ENCODE measurements at places on chromosomes 7 and 10.

GRCh38 chr7:24727154-24728120 lies 29.8 kb downstream of the GSDME start:
- DNase-seq = no peak

DNA sequence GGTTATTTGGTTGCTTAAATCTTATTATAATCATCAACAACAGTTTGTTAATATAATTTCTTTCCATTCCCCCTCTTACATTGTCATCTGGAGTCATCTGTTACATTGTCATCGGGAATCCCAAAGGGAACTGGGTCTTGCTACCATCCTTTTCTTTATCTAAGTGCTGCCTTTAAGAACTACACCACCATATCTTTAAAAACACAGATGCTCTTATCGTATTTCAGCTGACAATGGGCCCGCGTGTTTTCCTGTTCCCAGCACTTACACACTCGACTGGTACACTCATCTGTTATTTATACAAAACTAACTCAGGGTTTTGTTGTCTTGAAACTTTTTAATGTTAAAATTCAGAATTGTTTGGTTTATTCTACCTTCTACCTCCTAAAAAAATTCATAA lies 256.2 kb upstream of the MGMT start:
- no peak for DNase-seq

DNA sequence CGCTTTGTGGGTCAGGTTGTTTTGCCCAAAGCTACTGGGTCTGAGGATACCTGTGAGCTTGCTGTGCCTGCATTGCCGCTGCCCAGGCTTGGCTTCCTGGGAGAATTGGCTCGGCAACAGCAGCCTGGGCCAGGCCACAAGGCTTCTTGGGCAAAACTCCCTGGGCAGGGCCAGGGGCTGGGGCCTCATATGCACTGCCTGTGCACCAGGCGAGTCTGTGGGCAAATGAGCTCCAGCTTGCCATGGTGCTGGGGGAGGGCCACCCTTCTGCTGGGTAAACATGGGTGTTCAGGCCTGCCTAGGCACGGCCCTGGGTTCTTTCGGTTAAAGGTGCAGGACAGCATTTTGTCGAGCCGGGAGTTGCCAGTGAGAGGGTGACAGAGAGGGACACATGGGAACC lies 19.4 kb downstream of the ZMIZ1 start:
- DNase-seq = no peak

DNA sequence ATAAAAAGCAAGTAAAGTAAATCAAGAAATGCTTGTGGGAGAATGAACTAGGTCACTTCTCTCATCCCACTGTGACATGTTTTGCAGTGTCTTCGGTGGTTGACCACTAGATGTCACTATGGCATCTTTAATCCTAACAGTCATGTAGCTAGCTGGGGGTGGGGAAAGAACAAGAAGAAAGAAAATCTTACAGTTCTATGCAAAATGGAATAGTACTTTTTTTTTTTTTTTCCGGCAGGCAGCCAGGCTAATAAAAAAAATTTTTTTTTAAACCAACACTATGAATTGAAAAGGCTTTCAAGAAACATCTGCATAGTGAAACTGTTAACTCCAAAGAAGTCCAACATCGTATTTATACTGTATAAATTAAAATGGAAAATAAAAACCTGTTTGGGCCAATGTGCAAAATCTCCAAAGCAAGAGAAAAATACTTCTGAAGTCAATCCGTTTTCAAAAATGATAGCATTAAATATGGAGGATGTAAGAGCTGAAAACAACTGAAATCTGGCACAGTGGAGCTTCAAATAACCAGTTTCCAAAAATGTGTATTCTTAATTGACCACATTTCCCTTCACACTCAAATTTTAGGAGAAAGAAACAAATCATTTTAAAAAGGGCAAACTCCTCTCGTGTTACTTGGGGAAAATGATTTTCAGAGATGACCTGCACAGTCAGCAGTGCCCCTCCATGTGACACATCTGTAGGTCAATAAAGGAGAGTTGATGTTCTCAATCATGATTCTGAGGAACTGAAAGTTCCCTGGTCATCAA lies 38.5 kb downstream of the CDK1 start:
- DNase-seq = no peak

- no peak for DNase-seq
These were observed 6.8 kb upstream of the MSRB2 start for GRCh38 chr10:23088609-23089008.

DNA sequence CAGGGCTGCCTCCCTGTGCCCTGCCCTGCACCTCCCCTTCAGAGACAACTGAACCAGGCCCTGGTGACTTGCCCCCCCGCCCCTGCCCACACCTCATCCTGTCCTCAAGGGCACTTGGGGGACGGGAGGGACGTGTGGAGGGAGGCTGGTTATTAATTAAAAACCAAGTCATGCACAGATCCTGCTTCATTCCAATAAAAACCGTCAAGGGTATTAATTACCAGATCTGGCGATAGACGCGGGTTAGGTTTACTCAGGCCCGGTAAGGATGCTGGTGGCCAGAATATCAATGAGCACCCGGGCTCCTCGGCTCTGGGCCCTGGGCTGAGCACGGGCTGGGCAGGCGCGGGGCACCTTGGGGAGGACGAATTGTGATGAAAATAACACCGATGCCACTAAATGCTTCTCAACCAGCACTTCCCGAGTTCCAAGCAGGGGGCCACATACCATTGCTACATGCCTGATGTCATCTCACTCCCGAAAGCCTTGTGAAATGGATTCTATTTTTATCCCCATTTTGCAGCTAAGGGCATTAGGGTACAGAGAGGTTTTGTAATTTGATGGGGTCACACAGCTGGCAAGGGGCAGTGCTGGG lies 24.5 kb upstream of the GTF2IRD1 start:
- DNase-seq = no peak

- no peak for DNase-seq
These were observed 78.0 kb downstream of the WDR11 start for GRCh38 chr10:120929166-120929565.

DNA sequence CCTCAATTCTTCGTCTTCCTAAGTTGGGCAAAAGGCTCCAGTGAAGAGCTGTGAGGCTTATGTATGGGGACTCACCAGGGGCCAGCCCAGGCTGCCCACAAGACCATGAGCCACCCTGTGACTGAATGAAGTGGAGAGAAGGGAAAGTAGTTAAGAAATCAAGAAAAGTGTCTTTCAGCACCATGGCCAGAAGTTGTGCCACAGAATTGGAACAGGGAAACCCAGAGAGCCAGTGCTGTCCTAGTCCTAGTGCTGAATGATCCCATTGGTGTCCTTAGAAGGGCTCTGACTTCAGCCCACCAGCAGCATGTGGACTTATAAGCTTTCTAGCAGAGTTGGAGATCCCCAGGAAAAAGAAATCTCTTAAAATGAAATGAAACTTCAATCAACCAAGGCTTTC lies 37.0 kb upstream of the CCSER2 start:
- no peak for DNase-seq

- no peak for DNase-seq
These were observed 14.2 kb downstream of the ENTPD7 start for GRCh38 chr10:99673492-99673891.

DNA sequence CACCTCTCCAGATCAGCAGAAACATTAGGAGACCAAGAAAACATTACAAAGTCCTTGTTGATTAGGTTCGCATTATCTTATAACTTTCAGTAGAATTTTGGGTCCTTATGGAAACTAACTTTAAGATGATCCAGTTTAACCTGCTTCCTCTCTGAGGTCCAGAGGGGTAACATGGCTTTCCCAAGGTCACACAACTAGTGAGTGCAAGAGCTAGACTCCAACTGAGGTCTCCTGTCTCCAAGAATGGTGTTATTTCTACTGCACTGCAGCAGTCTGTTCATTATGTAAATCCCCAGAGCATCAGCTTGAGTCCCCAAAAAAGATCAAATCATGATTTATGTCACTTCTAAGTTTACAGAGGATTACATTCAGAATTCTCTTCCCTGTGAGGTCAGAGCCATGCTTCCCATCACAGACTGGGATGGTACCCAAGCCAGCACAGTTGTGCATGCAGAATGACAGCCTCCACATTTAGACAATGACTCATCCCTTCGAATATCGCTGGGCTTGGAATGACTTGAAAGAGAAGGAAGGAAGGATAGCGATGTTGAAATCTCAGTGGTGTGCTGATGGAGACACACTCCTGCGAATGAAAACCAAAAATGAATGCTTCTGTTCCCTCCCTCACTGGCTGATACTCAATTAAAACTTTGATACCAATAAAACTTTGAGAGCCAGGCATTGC lies 163.1 kb upstream of the PLXNA4 start:
- DNase-seq = no peak

DNA sequence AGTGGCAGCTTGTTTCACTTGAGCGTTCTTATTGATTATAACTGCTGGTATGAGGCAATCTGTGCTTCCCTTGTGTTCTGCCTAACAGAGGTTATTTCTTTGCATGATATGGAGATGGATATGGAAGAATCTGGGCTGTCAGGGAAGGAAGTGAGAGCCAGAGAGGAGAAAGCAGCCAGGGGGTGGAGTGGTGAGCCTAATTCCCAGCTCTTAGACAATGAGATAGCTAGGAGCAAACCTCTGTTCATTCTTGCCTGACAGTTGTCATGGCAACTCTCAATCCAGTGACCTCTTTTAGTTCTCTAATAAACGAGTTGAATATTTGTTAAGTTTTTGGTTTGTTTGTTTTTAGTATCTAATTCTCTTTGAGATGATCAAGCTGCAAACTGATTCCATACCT lies 214.3 kb downstream of the NRG3 start:
- no peak for DNase-seq

GRCh38 chr7:156892081-156892800 lies 742 bp downstream of the LMBR1 start:
- peak; percentile 38 for DNase-seq

GRCh38 chr7:86006909-86007308 lies 636.8 kb upstream of the GRM3 start:
- DNase-seq = no peak

GRCh38 chr7:151888079-151889067 lies 11.5 kb upstream of the PRKAG2 start:
- no peak for DNase-seq

DNA sequence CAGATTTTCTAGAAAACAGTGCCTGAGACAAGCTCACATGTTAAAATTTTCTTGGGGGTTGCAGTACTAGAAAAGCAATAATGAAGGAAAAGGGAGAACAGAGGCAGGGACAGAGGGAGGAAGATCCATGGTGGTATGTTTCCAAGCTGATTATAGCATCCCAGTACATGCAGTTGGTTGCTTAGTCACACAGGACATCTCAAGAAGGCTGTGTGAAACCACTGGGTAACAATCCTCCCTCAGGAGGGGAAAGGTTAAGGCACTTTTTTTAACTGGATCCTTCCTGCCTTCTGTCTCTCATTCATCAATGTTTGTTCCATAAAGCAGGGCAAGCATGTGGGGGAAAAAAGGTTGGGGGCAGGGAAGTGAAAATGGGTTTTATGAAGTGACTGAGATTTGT lies 6.1 kb upstream of the IMMP2L start:
- DNase-seq = no peak

DNA sequence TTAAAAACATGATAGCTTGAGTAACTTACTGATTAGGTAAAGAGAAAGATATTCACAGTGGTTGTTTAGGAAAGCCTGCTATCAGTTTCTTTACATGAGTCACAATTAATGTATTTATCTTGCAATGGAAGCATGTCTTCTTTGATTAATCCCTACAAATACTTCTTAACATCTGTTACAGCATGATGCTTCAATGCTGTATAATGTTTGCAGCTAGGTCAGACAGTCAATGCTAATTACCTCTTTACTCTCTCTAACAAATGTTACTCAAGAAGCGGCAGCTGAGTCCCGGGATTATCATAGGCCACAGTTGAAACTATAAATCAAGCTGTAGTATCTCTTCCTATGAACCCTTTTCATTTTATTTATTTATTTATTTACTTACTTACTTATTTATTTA lies 33.2 kb downstream of the ACBD5 start:
- DNase-seq = no peak

DNA sequence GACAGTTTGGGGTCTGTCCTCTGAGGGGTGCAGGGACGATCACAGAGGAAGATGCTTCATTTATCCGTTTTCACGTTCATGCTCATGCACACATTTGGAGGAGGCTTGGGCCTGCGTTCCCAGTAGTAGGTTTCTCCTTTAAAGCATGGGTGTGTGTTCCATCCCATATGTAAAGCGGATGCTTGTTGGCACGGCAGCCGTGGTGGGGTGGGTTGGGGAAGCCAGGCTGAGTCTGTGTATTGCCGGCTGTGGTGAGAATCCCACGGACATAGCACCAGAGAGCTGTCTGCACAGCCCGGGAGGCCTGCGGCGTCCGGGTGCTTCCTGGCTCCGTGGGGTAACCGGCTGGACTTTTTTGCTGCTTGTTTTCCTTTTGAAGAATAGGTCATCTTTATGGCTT lies 440 bp downstream of the JAKMIP3 start:
- DNase-seq = no peak

- DNase-seq = no peak
These were observed 49.6 kb downstream of the ABCB5 start for GRCh38 chr7:20665096-20665495.

- DNase-seq = no peak
These were observed 69.1 kb upstream of the PDSS1 start for GRCh38 chr10:26628395-26628794.

DNA sequence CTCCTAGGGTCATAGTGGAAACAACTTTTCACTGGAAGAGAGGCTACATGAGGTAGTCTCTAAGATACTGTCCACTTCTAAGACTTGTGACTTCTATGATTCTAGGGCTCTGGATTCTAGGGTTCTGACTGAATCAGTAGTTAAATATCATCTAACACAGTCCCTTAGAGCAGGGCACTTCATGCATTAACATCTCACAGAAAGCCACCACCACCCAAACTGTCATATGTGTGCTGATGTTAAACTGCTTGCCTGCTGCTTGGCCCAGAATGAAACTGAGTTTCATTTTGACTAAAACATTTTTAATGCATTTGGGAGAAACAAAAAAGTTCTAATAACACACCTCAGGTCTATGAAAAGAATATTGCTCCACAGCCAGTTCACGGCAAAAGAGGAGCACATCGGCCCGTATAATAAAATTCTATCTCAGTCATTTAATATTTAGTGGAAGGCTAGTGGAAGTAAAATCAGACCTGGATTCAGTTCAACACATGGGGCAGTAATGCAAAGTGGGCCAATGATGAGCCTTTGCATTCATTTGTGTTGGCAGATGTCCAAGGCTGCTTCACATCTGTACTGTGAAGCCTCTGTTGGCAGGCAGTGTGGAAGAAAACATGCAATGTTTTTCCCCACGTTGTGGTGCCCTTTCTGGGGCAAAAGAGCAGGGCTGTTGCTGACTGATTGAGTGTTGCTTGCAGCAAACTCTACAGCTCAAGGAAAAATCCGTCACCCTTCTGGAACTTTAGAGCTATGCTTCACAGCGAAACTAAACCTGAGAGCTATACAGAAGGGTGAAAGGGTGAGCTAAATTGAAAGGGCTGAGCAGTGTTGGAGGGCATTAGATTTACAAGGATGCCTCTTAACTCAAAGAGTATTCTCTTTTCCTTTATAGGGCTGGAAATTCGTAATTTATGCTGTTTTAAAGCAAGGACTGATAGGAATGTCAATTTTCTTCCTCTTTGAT lies 33.5 kb upstream of the AUTS2 start:
- DNase-seq = no peak
